ENCODE measurements at places on chromosomes 1 and 21.
A peak's percentile ranks its signal among the peaks of the same experiment; 100 is the strongest.

- no peak for DNase-seq
Observed at GRCh38 chr1:45001011-45001481, 10.1 kb downstream of the HECTD3 start.

GRCh38 chr1:201648907-201649721, 110.2 kb downstream of the NAV1 start:
- DNase-seq, result no peak

- DNase-seq, result no peak
Observed at GRCh38 chr1:153614189-153614900, 1.4 kb upstream of the S100A16 start.

DNA sequence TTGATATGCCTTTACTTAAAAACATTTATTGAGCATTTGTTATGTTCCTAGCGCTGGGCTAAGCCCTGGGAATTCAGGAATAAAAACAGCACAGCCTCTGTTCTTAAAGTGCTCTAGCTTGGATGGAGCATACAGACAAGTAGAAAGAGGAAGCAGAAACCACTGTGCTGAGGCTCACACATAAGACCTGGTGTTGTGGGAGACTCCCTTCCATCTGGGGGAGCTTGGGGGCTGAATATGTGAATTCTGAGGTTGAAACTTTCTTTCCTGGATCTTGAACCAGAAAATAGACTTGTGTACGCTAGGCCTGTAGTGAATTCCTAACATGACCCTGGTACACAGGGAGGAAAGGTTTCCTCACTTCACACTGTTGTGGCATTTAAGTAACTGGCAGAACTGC, 209.9 kb downstream of the ZNF326 start:
- no peak for DNase-seq

- DNase-seq, result no peak
Observed at GRCh38 chr1:150352866-150353265, 11.1 kb upstream of the RPRD2 start.

DNA sequence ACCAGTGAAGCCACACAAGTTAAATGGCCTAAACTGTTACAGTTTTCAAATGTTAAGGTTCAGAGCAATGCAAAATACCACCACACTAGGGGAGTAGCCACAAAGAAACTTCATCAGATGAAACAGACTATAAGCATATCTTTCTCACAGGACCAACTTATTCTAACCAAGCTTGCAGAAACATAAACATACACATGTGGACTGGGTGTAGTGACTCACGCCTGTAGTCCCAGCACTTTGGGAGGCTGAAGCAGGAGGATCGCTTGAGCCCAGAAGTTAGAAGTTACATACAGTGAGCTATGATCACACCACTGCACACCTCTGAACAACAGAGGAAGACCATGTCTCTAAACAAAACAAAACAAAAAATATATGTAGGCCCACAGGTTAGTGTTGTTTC, 17.3 kb downstream of the WDR47 start:
- no peak for DNase-seq

- no peak for DNase-seq
Observed at GRCh38 chr1:58833166-58833565, 49.3 kb upstream of the JUN start.

DNA sequence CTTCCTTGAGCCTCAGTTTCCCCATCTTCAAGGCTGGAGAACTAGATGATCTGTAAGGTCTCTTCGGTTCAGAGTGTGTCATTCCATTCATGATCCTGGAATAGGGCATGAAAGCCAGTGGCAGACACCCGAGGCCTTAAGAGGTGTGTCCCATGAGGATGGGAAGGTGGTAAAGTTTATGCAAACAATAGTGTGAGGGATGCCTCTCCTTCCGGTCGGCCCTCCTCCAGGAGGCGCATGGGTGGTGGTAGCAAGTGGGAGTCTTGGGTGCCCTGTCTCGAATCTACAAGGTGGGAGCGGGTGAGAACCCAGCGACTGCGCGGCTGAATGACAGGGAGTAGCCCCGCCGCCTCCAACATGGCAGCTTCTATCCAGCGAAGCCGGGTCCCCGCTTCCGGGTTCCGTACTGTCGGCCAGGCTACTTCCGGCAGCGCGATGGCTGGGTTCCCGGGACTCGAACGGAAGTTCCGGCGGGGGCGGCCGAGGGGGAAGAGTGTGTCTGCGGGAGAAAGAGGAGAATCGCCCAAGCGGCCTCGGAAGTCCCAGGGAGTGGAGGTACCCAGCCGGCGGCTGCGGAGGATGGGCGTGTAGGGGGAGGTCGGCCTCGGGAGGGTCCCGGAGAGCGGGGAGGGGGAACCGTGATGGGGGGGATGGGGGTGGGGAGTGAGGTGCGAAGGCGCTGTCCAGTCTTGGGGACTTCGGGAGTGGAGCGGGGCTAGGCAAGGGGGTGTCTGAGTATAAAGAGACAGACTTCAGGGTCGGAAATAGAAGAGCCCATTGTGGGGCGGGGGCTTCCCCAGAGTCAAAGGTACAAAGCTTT, at the start of gene LYPLA2:
LYPLA2 (plus strand) TSS at position 450 of the 820 bp plus-strand sequence. CDS start 1,538 bp downstream, outside the sequence.
- peak; percentile 81 for DNase-seq

- no peak for DNase-seq
Observed at GRCh38 chr21:45764792-45765191, 121.3 kb downstream of the PCBP3 start.

DNA sequence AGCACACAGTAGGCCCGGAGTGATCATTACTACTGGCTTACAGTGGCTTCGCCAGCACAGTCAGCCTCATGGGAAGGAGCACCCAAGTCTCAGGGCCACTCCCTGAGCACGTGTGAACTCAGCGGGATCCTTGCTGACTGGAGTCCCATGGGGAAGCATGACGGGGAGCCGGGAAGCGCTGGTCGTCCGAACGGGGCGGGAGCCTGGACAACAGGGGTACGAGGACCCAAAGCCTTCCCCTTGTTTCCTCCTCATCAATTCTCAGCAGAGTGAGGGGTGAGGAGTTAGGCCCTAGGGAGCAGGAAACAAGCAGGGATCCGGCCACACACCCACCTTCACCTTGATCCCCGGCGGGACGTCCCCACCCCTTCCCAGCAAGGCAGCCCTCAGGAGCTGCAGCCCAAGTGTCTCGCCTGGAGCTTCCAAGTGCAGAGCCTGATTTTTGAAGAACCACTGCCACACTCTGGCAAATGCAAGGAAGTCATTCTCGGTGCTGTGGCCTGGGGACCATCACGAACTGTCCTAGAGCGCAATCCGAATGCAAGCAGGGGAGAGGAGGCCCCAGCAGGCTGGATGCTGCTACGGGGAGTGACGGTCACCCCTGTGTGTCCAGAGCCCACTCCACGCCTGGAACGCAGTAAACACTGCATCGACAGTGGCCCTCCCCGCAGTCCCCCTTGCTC, 35.5 kb downstream of the TOMM20 start:
- no peak for DNase-seq

- no peak for DNase-seq
Observed at GRCh38 chr1:47849591-47850261, 147.5 kb downstream of the TRABD2B start.
